A549 treated with DMSO at 1 μM for 4 hours (cell line): ENCODE measurements at places on chromosomes 1 and 21. TPM values are rescaled to one million over a fixed set of nuclear protein-coding genes. Genes with fewer than 3 reads are reported as not detected.

Gene OR2T35
- not detected in 5 replicates for total RNA-seq

Gene CYP4Z1
- not detected in 5 replicates for total RNA-seq

Gene NTNG1
- total RNA-seq, result not detected in 5 replicates

Gene PRAMEF7
- total RNA-seq, result not detected in 5 replicates

Gene FCRLB
- total RNA-seq, result 1.2 to 1.9 TPM (median 1.7 TPM) in 5 replicates

Gene BCL10
- total RNA-seq, result 13.1 to 17.9 TPM (median 15.4 TPM) in 5 replicates
